ENCODE measurements at places on chromosomes 12 and 14. TPM values are rescaled to one million over a fixed set of nuclear protein-coding genes. Genes with fewer than 3 reads are reported as not detected.

DNA sequence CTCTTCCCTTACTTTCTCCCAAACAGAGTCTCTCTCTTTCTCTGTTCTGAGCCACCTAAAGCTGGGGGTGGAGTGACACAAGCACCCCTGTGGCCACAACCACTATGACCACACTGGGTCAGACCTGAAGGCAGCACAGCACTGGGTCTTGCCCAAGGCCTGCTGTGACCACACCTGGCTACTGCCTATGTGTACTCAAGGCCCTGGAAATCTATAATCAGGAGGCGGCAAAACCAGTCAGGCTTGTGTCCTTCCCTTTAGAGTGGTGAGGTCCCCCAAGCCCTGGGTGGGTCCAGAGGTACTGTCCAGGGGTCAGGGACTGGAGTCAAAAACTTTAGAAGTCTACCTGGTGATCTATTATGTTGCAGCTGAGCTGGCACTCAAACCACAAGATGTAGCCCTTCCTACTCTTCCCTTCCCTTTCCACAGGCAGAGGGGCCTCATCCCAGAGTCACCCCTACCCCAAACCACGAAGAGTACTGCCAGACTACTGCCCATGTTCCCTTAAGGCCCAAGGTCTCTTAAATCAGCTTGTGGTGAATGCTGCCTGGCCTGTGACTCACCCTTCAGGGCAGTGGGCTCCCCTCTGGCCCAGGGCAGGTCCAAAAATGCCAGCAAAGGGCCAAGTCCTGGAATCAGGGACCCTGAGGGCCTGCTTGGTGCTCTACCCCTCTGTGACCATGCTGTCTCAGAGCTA is 179.8 kb upstream of the DYRK2 start:
- DNase-seq, result no peak

GRCh38 chr12:20950248-20950647 is 139.7 kb downstream of the SLCO1B3 start:
- DNase-seq, result no peak

MRPL42 gene
- total RNA-seq, result 40.7 TPM

DNA sequence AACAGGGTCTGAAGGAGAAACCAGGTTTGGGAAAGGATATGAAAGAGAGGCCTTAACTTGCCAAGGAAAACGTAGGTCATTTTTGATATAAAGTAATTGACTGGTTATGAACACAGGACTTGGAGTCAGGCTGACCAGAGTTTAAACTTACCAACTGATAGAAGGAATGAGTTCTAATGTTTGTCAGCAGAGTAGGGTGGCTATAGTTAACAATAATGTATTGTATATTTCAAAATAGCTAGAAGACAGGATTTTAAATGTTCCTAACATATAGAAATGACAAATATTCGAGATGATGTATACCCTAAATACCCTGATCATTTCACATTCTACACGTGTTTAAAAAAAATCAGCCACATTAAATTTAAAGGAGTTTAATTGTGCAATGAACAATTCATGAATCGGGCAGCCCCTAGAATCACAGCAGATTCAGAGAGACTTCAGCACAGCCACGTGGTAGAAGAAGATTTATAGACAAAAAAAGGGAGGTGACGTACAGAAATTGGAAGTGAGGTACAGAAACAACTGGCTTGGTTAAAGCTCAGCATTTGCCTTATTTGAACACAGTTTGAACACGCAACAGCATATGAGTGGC is 52.5 kb upstream of the PLEKHG7 start:
- DNase-seq, result no peak
